ENCODE measurements at places on chromosomes 12 and 14. TPM values are rescaled to one million over a fixed set of nuclear protein-coding genes. Genes with fewer than 3 reads are reported as not detected.

GRCh38 chr14:62064751-62065323 lies 302.6 kb downstream of the SNAPC1 start:
- H3K36me3 ChIP-seq = no peaks in the 10 kb centered on the region
- peak overlapping the region; percentile 60 for H3K27ac ChIP-seq
- DNase-seq = no peak
- no peaks in the 10 kb centered on the region for H3K27me3 ChIP-seq

DNA sequence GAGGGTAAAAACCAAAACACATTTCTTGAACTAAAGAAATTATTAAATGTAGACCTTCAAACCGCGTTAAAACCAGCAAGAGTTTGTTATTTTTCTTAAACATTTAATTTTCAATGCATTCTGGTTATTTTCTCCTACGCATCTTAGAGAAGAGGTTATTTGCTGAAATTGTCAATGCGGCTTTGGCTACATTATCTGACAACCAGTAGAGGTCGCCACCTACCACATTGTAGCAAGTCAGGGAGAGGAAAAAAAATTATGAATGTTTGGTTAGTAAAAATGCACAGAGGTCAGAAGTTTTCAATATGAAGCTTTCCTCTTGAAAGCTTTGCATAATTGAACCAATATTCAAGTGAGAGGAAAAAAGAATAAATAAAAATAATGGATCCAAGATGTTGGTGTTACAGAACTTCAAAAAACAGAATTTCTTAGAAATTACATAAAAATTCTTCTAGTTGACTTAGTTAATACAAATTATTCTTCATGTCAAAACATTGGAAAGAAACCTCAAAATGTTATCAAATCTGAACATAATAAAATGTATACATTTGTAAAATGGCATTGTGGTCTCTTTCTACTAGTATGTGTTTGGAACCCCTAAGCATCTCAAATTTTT lies 159.4 kb upstream of the TMTC2 start:
- DNase-seq = no peak
- no peaks in the 10 kb centered on the region for H3K4me1 ChIP-seq
- H3K27ac ChIP-seq = no peak overlapping the region
- no peak overlapping the region for H3K4me3 ChIP-seq
- no peaks in the 10 kb centered on the region for H3K36me3 ChIP-seq
- H3K27me3 ChIP-seq = peaks cover 25% of the 10 kb centered on the region

Gene TMEM260
- total RNA-seq = 17.1 TPM

DNA sequence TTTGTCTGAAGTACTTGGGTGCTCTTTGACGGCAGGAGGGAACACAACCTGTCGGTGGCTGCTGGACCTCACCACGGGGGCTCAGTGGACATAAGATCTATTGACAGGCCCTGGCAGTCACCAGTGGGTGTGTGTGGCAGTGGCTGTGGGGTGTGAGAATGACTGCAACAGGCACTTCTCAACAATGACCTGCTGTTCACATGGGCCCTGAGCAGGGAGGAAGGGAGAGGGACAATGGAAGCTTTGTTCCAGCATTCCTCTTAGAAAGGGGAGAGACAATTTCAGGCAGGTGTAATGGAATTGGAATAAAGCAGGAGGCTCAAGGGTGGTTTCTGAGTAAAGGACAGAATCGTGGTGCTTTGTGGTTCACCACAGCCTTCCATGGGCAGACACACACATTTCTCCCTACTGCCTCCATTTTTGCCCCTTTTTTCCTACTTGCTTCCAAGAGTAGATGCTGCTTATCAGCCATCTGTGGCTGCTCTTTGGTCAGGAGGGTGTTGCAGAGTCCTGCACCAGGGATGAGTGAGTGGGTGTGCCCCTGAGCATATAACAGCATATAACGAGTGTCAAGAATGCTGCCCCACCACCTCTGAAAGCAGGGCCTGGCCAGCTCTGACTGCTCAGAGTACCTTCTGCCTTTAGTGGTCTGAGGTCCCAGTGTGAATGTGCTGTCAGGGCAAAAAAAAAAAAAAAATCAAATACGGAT lies 267.7 kb downstream of the RASSF9 start:
- no peaks in the 10 kb centered on the region for H3K36me3 ChIP-seq
- no peak for DNase-seq
- H3K27me3 ChIP-seq = peaks cover 14% of the 10 kb centered on the region
- peaks cover 7% of the 10 kb centered on the region for H3K4me1 ChIP-seq
- no peak overlapping the region for H3K27ac ChIP-seq

- H3K4me1 ChIP-seq = peaks cover 39% of the 10 kb centered on the region
- H3K27ac ChIP-seq = no peak overlapping the region
- H3K36me3 ChIP-seq = peaks cover 4% of the 10 kb centered on the region
- no peak for DNase-seq
Measured at GRCh38 chr14:96098309-96098998, 59.3 kb downstream of the C14orf132 start.

- no peak for DNase-seq
- H3K36me3 ChIP-seq = no peaks in the 10 kb centered on the region
- H3K27ac ChIP-seq = no peak overlapping the region
- no peaks in the 10 kb centered on the region for H3K4me1 ChIP-seq
Measured at GRCh38 chr12:16564675-16565074, 41.3 kb downstream of the LMO3 start.

DNA sequence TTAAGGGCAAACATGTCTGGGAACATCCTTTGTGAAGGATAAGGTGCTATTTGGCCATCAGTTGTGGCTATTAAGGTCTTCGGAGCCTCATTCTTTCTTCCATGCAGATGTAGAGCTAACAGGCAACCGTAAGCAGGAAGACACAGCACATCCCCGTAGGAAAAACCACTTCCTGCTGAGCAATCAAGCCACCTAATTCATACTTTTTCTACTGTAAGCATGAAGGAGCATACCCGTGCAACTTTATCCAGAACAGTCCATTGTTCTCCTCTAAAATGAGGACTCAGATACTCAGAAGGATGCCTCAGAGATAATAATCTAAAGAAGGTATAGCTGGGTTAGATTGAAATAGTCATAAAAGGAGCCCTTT lies 232.0 kb downstream of the PPM1H start:
- DNase-seq = no peak
- peaks cover 6% of the 10 kb centered on the region for H3K36me3 ChIP-seq
- H3K27me3 ChIP-seq = no peaks in the 10 kb centered on the region
- peaks cover 45% of the 10 kb centered on the region for H3K4me1 ChIP-seq

DNA sequence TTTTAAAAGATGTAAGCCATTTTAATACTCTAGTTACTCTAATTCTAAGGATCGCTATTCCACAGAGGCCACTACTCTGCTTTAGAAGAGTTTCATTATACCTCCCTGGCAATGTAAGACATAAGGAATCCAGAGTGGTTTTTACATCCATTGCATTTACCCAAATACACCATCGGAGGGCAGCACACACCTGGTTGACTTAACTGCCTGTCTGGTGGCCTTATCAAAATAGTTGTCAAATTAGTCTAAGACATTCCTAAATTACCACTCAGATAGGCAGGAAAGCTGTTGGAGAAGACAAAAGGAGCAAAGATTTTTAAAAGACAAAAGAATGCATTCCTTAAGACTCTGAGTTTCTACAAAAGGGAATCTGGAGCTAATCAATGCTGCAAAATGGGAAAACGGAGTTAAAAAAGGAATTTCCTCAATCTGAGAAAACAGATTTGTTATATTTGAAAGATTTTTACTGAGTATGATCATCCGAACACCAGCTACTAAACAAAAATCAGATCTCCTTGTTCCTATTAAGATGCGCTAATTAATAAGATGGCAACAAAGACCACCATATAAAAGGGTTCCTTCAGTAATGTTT lies 33.8 kb upstream of the FGD4 start:
- H3K36me3 ChIP-seq = peaks cover 4% of the 10 kb centered on the region
- no peak for DNase-seq
- H3K27ac ChIP-seq = no peak overlapping the region
- H3K4me1 ChIP-seq = peaks cover 4% of the 10 kb centered on the region
- H3K27me3 ChIP-seq = no peaks in the 10 kb centered on the region

- H3K4me3 ChIP-seq = peak overlapping the region; percentile 66
- peaks cover 34% of the 10 kb centered on the region for H3K4me1 ChIP-seq
- no peaks in the 10 kb centered on the region for H3K27me3 ChIP-seq
- DNase-seq = no peak
- H3K36me3 ChIP-seq = no peaks in the 10 kb centered on the region
Measured at GRCh38 chr12:52879394-52880351, 25.2 kb downstream of the KRT8 start.

Gene SLC48A1
- total RNA-seq = 11.5 TPM

- H3K27ac ChIP-seq = no peak overlapping the region
- no peak overlapping the region for H3K4me3 ChIP-seq
- H3K36me3 ChIP-seq = no peaks in the 10 kb centered on the region
- H3K27me3 ChIP-seq = peaks cover 30% of the 10 kb centered on the region
Measured at GRCh38 chr14:95765051-95765450, 51.1 kb upstream of the TCL1A start.

GRCh38 chr14:44767646-44768173 lies 194.0 kb downstream of the KLHL28 start:
- no peak overlapping the region for H3K27ac ChIP-seq
- peaks cover 18% of the 10 kb centered on the region for H3K27me3 ChIP-seq
- H3K36me3 ChIP-seq = no peaks in the 10 kb centered on the region
- H3K4me3 ChIP-seq = no peak overlapping the region
- no peaks in the 10 kb centered on the region for H3K4me1 ChIP-seq
- DNase-seq = no peak

DNA sequence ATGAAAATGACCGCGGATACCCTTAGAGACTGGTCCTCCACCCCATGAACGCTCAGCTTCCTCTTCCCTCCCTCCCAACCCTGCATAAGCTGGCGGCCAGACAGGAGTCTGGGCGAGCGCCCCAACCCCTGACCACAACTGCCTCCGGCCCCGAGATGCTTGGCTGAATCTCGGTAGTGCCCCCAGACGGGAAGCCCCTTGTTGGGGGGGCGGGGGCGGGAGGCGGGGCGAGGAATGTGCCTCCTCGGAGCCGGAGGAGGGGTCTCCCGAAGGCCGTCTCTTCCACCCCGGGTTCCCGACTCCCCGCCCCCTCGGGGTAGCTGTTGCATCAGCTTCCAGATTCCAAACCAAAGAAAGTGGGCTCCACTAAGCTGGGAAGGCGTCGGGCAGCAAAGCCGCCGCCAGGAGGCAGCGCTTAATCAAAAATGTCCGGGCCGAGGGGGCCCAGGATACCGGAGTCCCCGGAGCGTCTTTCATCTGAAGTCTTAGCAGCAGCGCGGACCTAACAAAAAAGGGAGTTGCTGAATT lies 7.1 kb upstream of the MRPL52 start:
- peak overlapping the region; percentile 89 for H3K27ac ChIP-seq
- no peaks in the 10 kb centered on the region for H3K27me3 ChIP-seq
- H3K4me3 ChIP-seq = peak overlapping the region; percentile 58
- H3K4me1 ChIP-seq = peaks cover 49% of the 10 kb centered on the region
- DNase-seq = no peak
